ENCODE measurements at places on chromosomes 11 and 22.

DNA sequence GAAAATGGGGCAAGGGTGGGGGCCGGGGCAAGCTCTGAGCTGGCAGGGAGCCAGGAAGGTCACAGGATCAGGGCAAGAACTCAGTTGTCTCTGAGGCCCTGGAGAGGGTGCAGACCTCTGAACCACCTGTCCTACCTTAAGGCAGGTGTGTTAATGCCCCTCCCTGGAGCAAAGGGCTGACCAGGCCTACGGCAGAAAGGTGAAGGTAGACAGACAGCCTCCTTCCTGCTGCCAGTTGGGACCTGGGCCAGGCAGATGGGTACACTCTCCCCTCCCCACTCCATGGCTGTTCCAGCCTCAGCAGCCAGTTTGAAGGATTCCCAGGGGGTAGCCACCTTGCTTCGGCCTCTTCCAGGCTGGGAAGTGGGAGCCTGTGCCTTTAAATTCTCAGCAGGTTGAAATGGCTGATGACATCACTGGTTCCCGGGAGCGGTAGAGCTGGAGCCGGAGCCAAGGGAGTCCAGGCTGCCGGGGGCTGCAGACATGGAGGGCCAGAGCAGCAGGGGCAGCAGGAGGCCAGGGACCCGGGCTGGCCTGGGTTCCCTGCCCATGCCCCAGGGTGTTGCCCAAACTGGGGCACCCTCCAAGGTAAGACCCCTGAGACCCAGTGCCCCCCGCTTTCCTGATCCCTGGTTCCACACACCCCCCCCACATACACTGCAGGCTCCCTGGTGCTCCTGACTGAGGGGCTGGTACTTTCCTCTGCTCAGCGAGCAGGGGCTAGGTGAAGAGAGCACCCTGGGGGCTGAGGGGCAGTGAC is at the start of gene INPP5J:
Gene INPP5J, plus strand, starts transcription at position 435 of the 760 bp plus-strand sequence. Its CDS starts 49 bp downstream, at position 484.
- DNase-seq = peak; percentile 70

DNA sequence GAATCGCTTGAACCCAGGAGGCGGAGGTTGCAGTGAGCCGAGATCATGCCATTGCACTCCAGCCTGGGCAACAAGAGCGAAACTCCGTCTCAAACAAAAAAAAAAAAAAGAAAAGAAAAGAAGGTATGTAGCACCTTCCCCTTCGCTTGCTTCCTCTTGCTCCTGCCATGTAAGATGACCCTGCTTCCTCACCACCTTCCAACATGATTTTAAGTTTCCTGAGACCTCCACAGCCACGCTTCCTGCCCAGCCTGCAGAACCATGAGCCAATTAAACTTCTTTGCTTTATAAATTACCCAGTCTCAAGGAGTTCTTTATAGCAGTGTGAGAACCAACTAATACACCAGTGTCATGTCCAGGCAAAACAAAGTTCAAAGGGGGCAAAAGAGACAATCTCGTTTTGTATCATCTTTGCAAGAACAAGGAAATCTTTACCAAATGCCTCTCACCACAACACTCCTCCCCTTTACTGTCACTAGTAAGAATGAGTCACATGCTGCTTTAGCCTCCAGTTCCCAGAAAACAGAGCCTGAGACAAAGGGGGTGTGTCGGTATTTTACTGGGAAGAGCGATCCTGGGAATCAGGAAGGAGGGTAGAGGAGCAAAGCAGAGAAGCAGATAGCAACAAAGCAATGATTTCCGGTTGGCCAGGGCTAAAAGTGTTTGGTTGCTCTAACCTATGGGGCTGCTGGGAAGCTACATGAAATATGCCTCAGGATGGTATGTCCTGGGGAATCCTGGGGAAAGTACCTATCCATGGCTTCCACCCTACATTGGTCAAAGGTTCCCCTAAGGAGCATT is 10.5 kb upstream of the MCHR1 start:
- no peak for DNase-seq

GRCh38 chr22:48635031-48635430 is 1192.6 kb downstream of the BRD1 start:
- DNase-seq = no peak

DNA sequence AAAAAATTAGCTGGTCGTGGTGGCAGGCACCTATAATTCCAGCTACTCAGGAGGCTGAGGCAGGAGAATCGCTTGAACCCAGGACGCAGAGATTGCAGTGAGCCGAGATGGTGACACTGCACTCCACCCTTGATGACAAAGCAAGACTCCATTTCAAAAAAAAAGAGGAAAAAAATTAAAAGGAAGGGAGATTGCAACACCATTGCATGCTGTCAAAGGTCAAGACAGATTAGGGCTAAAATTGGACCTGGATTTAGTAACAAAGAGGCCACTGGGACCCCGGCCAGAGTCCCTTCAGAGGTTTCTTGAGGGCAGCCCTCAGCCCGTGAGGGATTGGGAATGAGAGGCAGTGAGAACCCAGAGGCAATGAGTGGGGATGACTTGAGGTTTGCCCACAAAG is 8.2 kb upstream of the MAFF start:
- no peak for DNase-seq

- no peak for DNase-seq
Observed at GRCh38 chr22:28068826-28069225, 149.8 kb upstream of the PITPNB start.

DNA sequence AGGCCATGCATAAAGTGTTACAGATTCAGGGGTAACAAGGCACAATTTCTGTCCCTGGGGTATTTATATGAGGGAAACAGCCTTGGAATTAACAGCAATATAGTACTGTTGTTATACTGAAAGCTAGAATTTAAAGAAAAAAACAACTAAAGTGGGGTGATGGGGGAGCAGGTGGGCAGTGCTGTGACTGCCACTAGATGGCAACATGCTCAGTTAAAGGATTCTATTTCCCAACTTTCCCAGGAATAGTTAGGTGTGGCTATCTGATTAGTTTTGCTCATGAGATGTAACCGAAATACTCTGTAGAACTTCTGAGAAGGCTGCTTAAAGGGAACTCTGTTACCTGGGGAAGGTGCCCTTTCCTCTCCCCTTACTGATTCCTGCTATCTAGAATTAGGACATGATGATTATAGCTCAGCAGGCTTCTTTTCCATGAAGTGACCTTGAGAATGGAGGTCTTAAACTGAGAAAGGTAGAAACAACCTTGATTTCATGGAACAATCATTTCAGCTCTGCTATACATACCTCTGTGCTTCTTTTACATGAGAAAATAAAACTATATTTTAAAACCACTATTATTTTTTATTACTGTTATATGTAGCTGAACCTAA is 102.6 kb downstream of the RELT start:
- DNase-seq = peak; percentile 5

DNA sequence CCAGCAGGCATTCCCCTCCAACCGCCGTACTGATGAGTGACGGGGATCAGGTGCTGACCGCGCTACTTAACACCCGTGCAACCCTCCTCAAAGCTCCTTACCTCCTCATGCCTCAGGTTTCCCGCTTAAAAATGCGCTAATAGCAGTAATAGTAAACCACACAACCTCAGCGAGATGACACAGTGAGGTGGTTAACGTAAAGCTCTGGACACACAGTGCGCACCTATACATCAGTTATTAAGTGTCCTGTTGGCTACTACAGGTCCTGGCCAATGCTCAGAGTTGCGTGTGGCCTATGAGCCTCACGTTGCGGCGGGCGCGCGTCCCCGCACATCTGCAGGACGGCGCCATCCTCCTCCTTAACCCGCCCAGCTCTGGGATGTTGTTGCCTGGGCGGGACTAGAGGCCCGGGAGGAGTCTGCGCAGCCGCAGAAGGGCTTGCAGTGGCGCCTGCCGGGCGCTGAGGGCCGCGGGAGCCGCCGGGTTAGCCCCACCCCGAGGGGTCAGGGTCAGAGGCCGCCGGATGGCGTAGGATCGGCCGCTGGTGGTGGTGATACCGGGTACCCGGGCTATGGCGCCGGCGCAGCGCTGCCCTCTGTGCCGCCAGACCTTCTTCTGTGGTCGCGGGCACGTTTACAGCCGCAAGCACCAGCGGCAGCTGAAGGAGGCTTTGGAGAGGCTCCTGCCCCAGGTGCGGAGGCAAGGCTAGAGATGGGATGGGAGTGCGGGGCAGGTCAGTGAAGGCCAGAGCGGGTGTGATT is at the start of gene CENATAC:
Gene CENATAC, plus strand, starts transcription at position 512 of the 761 bp plus-strand sequence. Its CDS starts 60 bp downstream, at position 572.
- peak; percentile 98 for DNase-seq

DNA sequence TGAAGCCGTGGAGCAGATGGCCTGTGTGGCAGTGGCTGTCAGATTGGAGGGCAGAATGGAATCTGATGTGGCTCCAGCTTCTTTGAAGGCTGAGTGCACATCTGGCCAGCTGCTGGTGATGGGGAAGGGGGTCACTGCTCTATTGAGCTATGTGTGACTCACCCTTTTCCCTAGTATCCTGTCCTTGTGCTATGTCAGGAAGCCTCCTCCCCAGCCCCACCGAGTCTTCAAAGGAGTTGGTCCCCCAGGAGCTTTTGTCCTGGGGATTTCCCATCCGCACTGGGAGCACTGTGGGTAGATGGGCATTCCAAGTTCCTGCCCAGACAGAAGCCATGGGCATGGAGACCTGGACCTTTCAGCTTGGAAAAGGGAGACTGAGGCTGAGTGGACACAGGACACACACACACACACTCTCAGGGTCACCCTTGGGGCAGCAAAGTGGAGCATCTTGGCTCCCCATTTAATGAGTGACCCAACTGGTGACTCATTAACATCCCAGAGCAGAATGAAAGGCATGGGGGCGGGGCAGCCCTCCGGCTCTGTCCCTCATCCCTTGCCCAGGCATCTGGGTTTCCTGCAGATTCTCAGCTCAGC is 3.3 kb downstream of the SERPINH1 start:
- no peak for DNase-seq

DNA sequence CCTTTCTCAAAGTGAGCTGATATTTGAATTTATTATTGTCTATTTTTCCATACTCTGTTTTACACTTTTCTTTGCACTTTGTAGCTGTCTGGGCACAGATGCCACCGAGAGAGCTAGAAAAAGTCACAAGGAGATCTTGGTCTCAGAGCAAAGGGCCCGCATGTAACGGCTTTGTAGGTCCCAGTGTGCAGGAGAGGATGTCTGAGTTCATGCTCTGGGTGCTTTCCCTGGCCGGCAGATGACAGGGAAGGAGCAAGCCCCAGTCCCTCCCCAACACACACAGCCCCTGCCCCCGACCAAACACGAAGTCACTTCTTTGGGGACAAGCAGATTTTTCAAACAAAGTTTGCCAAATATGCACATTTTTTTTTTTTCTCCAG is 55.8 kb downstream of the SMIM38 start:
- DNase-seq = no peak

- DNase-seq = peak; percentile 27
Observed at GRCh38 chr11:44328138-44328660, 18.3 kb upstream of the ALX4 start.

DNA sequence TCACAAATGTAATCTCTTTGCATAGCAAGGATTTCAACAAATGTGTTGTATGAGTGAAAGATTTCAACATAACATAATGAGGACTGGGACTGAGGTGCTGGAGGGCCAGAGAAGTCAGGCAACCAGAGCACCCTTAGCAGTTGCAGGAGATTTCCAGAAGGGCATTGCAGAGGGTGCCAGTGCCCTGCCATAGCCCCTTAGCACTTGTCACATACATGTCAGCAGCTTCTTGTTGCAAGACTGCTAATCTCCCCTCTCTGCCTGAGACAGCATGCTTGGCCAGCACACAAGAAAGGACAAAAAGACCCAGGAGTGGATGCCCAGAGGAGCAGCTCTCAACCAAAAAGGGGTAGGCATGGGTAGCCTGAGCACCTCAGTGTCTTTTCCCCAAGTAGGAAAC is 43.2 kb downstream of the BBOX1 start:
- DNase-seq = no peak

GRCh38 chr22:39739338-39740027 is 154.1 kb downstream of the ENTHD1 start:
- no peak for DNase-seq

GRCh38 chr22:32043391-32043790 is 330 bp downstream of the SLC5A1 start:
- no peak for DNase-seq
